Activated CD4-positive, alpha-beta T cell treated with anti-CD3 and anti-CD28 coated beads, Interleukin-2, Interleukin-6, amounts not matched to agents 100 ng/mL and 50 ng/mL, durations not matched to agents 16 hours and 8 hours (primary cell): ENCODE measurements at places on chromosomes 3 and 15.

DNA sequence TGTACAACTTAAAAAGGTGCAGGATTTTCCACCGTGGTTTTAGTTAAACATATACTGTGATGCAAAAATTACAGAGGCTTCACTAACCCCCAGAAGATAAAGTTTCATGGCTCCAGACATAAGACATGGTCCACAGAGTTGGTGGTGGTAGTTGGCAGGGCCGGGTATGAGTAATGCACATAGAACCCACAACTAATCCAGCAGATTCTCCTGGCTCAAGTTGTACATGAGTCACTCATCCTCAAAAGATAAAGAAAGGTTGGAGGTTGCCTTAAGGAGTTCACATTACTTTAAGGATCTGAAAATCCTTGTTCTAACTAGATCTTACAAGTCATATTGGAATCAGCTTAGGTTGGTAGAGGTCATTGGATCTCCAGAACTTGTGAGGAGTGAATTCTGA is 98.3 kb upstream of the ZBTB20 start:
- no peak for DNase-seq

DNA sequence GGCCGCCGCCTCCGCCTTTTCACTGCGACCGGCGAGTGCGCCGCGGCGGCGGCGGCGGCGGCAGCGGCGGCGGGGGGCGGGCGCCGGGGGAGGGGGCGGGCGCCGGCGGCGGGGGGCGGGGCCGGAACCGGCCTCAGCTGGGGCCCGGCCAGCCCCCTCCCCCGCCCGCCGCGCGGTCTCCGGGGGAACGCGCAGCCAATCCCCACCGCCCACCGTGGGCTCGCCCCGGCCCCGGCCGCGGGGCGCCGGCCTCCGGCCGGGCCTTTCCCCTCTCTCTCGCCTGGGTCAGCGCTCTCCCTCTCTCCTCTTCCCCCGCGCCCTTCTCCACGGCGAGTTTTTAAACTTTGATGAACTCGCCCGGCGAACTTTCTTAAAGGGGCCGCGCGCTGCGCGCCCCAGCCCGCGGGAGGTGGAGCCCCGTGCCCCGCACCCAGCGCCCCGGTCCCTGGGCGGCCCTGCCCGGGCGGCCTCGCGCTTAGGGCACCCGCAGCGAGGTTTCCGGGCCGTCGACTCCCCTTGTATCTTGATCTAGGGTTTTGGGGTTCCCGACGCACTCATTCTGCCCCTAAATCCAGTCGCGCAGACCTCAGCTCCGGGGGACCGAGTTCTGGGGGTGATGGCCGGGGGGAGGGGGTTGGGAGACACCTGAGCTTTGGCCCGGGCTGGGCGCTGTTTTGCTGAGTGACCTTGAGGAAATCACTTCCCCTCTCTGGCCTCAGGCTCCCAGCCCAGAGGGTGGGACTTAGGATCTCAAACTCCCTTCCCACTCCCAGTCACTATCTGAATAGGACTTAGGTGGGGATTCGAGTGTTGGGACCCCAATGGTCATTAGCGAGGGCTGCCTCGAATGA is at the start of gene RBPMS2:
RBPMS2 (minus strand) TSS at position 39 of the 851 bp plus-strand sequence. CDS start 270 bp downstream, outside the sequence.
- no peak for DNase-seq

- no peak for DNase-seq
Observed at GRCh38 chr15:25431836-25432561, 6.8 kb downstream of the UBE3A start.

DNA sequence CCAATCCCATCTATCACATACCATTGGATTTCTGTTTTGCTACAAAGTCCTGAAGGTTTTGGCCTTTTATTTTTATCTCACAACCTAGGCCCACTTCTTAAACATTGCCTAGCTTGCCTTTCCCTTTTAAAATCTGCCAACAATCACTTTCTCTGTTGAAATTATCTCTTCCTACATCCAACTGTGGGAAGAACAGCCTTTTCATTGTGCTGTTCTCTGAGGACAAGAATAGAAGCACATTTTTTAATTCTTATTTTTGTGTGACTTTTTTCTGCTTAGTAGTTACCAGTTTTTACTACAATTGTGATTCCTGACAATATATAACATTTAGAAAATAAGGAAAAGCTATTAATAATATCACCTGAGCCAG is 159.2 kb downstream of the CNTN6 start:
- DNase-seq: no peak

- DNase-seq: no peak
Observed at GRCh38 chr15:96362011-96362754, 31.7 kb downstream of the NR2F2 start.

DNA sequence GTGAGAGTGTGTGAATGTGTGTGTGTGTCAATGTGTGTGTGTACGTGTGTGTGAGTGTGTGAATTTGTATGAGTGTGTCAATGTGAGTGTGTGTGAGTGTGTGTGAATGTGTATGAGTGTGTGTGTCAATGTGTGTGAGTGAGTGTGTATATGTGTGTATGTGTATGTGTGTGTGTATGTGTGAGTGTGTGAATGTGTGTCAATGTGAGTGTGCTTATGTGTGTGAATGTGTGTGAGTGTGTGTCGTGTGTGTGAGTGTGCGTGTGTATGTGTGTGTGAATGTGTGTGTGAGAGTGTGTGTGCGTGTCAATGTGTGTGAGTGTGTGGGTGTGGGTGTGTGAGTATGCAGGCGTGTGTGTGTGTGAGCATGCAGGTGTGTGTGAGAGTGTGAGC is 93.5 kb upstream of the ALDH1A3 start:
- DNase-seq: no peak

- no peak for DNase-seq
Observed at GRCh38 chr3:82423268-82424030, 662.0 kb upstream of the GBE1 start.

DNA sequence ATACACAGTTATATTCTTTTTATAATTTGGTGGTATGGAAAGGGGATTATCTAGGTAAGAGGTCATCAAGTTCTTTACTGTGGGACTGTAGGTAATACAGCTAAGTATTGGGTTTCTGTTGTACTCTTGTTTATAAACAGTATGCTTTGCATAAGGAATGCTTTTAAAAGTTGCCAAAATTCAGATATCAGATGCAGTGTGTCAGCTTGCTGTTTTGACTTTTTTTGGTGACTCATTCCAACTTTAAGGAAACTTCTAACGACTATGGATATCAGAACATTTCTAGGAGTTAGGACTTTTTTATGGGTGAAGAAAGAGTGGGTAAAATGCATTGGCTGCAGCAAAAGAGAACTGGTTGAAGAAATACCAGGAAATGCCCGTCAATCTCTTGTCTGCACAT is 2.8 kb downstream of the SCAANT1 start:
- DNase-seq: no peak

DNA sequence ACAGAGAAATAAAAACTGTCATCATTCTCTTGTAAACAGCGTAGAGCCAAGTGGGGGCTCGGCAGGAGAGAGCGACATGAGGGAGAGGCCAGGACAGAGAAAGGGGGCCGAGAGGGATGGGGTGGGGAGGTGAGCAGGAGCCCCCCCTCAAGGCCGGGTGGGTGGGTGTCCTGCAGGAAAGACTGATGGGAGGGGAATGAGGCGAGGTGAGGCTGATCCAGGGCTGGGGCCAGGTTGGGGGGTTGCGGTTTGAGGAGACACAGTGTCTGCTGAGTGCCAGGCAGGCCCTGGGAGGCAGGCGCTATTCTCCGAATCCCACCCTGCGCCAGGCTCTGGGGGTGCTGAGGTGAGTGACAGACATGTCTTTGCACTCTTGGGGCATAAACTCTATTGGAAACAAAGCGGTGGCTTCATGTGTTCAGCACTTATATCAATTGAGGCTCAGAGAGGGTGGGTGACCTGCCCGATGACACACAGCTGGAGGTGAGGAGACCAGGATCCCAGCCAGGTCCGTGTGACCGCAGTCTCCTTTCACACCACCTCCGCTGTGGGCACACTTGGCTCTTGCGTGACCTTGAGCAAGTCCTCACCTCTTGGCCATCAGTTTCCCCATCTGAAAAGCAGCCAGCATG is 19.6 kb upstream of the CSPG4 start:
- no peak for DNase-seq

- no peak for DNase-seq
Observed at GRCh38 chr3:45479621-45480035, 91.3 kb downstream of the LARS2 start.

DNA sequence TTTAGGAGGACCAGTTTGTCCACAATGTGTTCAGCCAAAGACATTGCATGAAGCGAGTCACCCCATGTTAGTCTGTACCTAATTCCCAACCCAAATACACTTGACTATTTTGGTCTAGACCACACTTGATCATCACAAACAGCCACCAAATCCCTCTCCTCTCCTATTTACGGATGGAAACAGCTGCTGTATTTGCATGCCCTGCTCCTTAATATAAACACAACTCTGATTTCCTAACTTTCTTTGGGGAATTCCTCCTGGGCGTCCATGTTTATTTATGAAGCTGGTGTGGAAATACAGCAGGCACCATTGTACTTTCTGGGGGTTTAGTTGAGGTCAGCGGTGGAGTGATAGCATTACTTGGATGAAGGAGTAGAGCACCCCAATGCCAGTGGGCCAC is 235.2 kb downstream of the TLE3 start:
- DNase-seq: no peak
